ENCODE measurements at places on chromosomes 1 and 21. TPM values are rescaled to one million over a fixed set of nuclear protein-coding genes. Genes with fewer than 3 reads are reported as not detected.

GRCh38 chr1:185245466-185245865 lies 71.6 kb downstream of the IVNS1ABP start:
- no peak for DNase-seq

- no peak for DNase-seq
Observed at GRCh38 chr1:237235091-237235490, 193.1 kb downstream of the RYR2 start.

DNA sequence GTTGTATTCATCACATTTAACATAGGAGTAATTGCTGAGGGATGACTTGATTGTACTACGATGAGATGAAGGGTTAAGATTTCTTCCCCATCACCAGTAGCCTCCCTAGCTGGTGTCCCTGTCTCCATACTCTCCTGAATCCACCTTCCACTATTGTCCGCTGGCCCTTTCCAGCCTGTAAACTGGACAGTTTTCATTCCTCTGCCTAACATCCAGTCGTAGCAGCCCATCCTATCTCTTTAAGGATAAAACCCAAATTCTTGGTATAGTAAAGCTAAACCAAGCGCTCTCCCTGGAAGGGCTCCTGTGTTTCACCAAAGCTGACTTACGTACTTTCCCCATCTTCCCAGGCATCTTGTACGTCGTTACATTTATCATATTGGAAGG lies 670 bp downstream of the COX20 start:
- DNase-seq, result peak; percentile 40

- DNase-seq, result no peak
Observed at GRCh38 chr1:182350839-182351238, 40.8 kb downstream of the GLUL start.

The FCMR gene
- total RNA-seq, result not detected

DNA sequence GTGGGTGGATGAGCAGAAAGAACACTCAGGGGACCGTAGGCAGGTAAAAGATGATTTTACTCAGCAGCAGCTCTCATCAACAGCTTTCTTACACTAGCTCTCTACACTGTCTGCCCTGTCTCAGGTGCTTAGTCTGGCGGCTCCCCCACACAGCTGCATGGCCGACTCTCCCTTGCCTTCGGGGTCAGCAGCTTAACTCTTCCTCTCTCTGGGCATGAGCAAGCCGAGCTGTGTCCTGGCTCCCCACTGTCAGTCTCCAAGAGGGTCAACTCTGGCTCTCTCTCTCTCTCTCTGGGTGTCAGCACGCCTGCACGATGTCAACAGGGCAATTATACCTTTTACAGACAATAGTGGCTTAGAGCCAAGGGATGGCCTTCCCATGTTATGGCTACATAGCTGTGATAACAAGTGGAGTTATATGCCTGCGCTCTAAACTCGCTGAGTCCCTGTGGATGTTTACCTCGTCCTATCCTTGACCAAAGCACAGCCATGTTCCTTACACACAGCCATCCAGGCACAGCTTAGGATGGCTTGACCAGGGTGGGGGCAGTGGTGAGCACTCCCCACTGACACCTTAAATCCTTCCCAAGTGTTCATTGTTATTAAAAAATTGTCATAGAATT lies 3.1 kb upstream of the BCL10 start:
- DNase-seq, result no peak

The C4BPA gene
- not detected for total RNA-seq

DNA sequence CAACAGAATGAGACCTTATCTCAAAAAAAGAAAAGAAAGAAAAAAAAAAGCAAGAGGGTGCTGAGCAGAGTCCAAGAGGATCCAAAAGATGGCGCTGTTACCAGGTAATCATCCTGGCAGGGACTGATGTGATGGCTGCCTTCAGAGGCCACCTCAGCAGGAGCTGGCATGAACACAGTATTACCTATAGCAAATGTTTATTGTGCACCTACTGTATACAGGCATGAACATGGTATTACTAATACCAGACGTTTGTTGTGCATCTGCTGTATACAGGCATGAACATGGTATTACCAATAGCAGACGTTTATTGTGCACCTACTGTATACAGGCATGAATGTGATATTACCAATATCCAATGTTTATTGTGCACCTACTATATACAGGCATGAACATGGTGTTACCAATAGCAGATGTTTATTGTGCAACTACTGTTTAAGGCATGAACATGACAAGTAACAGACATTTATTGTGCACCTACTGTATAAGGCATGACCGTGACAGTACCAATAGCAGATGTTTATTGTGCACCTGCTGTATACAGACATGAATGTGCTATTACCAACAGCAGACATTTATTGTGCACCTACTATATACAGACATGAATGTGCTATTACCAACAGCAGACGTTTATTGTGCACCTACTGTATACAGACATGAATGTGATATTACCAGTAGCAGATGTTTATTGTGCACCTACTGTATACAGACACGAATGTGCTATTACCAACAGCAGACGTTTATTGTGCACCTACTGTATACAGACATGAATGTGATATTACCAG lies 115.1 kb upstream of the TMEM51 start:
- DNase-seq, result peak; percentile 79

DNA sequence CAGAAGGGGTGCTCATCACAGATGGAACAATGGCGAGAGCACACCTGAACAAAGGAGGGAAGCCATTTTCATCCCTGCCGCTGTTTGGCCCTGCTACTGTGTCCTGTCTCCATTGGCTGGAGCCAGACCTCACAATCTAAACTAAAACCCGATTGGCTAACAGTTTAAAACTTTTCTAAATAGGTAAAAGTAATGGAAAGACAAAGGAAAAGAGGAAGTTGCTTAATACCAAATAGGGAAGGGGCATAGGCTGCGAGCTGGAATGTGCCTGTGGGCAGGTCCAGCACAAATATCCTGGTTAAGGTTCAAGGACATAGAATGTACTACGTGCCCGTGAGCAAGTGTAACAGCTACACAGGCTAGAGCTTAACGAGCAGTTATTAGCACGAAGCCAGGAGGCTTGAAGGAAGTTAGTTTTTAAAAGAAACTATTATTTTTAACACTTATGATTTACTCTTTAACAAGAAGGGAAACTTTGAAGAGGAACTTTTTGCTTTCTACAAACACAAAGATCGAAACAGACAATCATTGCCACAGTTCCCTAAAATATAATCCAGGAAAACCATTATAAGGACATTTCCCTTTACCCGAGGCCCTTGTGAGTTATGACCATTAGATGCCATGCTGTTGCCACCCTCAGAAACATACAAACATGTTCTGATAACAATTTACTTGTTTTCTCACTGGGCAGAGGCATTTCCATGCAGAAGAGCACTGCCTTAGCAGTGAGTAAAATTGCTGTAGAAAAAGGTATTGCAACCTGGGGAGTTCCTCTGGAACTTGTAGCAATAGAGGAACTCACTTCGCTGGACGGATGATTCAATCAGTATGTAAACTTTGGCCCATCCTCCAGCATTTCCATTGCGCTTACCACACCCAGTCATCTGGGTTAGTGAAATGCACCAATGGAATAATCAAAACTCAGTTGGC lies 4.8 kb upstream of the PTTG1IP start:
- DNase-seq, result no peak

GRCh38 chr1:30745834-30746208 lies 11.8 kb downstream of the LAPTM5 start:
- no peak for DNase-seq

DNA sequence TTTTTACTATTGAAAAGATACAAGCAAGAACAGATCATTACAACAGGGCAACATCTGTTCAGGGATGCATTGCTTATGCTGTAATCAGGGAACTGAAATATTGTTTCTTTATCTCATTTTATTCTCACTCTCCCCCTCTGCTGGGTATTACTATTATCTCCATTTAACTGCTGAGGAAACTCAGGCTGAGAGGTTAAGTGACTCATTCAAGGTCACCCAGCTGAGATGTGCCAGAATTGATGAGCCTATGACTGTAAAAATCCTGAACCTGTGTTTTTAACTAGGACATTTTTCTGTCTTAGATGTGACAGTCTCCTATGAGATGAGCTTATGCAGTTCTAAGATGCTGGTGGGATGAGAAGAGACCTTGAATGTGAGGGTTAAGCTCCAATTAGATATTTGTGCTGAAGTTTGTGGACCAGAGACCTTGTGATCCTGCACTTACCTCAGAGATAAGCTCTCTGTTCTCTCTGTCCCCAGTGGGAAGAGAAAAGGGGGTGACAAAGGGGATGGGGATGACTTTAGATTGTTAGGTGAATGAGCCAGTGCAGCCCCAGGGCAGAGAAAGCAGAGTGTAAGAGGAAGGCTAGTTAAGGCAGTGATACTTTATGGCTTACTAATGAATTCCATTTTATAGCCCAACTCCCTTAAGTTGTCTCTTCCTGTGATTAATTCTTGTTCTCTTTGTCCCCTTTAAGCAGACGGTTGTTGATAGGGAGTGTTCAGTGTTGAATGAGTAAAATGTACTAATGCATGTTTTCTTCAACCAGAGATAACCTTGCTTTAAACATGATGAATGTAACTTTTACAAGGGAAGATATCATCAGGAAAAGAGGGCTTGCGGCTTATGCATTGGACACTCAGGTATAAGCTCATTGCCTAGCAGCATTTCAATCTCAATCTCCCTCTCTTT lies 111.4 kb downstream of the HLX start:
- DNase-seq, result no peak

- DNase-seq, result no peak
Observed at GRCh38 chr1:94698356-94698755, 121.8 kb upstream of the SLC44A3 start.

DNA sequence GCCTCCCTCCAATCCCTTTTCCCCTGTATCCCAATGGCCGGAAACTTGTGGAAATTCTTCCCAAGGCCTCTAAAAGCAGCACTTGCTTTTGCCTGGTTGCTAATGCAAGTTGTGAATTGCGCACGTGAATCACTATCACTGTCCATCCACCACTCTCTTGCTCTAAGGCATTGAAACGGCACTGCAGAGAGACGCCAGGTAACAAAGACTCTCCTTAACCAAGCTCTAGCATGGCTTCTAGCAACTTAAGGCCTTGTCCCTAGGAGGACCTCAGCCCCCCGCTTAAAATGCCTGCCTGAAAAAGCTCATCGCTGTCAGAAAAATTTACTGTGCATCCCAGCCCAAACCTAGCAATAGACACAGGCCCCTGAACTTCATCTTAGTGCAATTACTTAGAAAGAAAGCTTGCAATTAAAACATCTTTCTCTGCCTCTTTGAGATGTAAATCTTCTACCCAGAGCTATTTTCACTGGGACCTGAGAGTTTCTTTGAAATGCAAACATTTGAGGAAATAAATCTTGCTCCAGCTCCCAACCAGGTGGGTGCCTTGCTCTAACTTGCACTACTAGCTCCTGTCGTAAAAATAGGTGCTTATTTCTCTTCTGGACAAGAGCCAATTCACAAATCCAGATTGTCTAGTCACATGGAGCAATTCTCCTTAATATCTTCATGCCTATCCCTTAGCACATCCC lies 32.9 kb upstream of the ITLN2 start:
- peak; percentile 27 for DNase-seq

- DNase-seq, result no peak
Observed at GRCh38 chr1:204872262-204872881, 1.7 kb downstream of the NFASC start.

- no peak for DNase-seq
Observed at GRCh38 chr1:245304698-245305097, 149.9 kb downstream of the KIF26B start.

DNA sequence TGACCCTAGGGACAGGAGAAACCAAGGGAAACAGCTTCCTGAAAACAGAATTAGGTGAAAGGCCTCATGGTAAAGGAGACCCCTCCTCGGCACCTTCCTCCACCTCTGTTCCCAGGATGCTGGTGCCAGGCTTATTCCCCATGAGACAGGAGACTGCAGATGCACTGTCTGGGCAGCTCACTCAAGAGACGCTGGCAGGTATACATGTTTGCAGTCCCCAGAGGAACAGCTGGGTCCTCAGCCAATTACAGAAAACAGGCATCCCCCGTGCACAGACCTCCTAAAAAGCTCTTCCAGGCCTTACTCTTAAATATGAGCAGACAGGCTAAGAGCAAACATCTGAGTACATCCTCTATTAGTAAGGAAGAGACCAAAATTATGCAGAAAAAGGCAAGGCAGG lies 6.5 kb downstream of the CCSAP start:
- DNase-seq, result no peak

The ARMH1 gene
- total RNA-seq, result 0.62 TPM

DNA sequence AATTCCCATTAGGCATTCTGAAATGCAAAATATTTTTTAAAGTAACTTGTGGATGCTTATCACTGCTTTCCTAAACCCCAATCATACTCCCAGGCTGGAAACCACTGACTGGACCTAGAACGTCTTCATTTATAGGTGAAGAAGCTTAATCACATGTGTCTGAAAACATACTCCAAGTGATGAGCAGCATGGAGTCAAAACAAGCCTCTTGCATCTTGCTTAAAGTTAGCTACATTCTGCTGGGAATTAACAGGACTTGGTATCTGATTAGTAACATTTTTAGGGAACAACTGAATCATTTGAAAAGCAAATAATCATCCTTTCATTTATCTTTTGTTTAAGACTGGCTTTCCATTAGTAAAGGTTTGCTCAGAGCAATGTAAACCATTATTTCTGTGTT lies 105.7 kb downstream of the AK5 start:
- DNase-seq, result no peak

- no peak for DNase-seq
Observed at GRCh38 chr1:180522213-180522515, 19.8 kb upstream of the ACBD6 start.

- no peak for DNase-seq
Observed at GRCh38 chr1:40796939-40797667, 13.5 kb downstream of the KCNQ4 start.

- DNase-seq, result peak; percentile 79
Observed at GRCh38 chr1:155970531-155971167, 7.7 kb downstream of the ARHGEF2 start.

The GRHL3 gene
- 0.33 TPM for total RNA-seq

DNA sequence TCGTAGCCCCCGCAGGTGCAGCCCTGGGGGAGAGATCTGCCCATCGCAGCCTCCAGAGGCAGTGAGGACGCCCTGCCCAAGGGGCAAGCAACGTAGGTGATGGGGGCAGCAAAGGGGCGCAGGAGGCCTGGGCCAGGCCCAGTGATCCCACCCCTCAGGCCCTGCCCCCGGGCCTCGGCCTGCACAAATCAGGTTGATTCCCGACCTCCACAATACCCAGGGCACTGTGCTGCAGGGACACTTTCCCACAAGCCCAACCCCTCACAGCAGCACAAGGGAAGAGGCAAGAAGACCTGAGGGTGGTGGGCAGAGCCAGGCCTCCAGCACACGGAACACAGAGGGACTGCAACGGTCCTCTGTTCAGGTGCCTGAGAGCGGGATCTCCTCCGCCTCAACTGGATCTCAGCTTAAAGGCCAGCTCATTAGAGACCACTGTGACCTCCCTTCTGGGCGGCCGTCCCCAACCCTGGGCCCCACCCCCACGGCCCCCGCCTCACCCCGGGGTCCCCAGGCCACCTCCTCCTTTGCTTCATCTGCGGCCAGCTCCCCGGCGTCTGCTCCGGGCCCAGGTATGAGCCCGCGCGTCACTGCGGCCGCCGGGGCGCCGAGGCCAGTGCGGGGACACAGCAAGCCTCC lies 812 bp upstream of the ARF1 start:
- DNase-seq, result peak; percentile 89

GRCh38 chr1:52502789-52503188 lies 50.1 kb downstream of the TUT4 start:
- no peak for DNase-seq

The RCSD1 gene
- total RNA-seq, result 0.31 TPM

The TIAM1 gene
- 23.9 TPM for total RNA-seq

GRCh38 chr1:214008791-214009422 lies 21.1 kb downstream of the PROX1 start:
- DNase-seq, result no peak

The DTL gene
- 108 TPM for total RNA-seq

Data from H7 (cell line).